NCI-H748 treated with DMSO at 0.1 percent for 48 hours (cell line): ENCODE measurements at places on chromosomes 7 and 10.

- no peak for DNase-seq
Measured at GRCh38 chr10:112434988-112435619, 11.6 kb downstream of the ZDHHC6 start.

DNA sequence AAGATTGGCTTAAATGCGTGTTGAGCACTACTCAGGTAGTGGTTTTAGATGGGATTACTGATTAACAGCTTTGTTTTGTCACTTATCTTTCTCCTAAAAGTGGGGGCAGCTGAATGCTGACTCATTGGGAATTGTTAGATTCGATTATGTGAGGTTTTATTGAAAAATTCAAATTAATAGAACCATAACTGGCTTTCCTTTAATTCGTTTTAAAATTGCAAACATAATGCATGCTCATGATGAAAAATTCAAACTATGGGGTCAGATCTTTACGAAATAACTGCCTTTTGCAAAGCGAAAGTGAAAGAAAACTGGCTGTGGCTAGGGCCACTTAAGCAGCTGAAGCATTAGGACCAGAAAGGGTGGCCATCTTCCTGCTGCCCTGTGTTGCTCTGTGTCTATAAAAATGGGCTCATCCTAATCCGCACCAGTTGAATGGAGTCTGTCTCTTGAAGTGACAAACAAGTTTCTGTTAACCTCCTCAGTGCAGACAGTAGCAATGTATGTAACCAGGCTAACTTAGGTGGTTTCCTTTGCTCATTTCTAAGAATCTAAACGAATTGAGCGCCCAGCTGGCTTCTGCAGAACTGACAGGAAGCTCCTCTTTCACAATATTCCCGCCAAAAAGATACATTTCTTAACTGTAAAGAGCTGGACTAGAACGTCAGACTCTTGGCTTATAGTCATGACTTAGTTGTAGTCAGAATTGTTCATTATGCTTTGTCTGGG is 27.8 kb downstream of the DENND10 start:
- DNase-seq: no peak

- DNase-seq: no peak
Measured at GRCh38 chr7:132899833-132900232, 182.1 kb downstream of the CHCHD3 start.

GRCh38 chr7:140594131-140594691 is 46.4 kb downstream of the DENND2A start:
- no peak for DNase-seq

- DNase-seq: peak; percentile 86
Measured at GRCh38 chr7:121322460-121322859, 6.3 kb upstream of the WNT16 start.

GRCh38 chr10:116961406-116962251 is 43.4 kb downstream of the SHTN1 start:
- DNase-seq: peak; percentile 94

DNA sequence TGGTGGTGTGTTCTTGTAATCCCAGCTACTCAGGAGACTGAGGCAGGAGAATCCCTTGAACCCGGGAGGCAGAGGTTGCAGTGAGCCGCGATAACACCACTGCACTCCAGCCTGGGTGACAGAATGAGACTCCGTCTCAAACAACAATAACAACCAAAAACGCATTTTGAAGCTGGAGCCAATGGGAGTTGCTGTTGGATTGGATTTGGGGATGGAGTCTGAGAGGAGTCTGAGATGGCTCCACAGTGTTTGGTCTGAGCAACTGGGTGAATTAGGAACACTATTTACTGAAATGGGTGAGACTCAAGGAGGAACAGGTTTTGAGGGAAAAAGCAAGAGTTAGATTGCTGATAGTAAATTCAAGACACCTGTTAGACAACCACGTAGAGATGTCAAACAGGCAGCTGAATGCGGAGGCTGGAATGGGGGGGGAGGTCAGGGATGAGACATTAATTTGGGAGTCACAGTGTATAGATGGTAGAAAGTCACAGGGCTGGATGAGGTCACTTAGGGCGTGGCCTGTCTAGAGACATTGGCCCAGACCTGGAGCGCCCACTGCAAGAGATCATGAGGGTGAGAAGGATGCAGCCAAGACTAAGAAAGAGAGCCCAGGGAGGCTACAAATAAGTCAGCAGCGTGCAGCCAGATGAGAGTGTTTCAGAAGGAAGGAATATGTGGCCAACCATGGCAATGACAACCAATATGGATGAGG is 56.4 kb downstream of the CYCS start:
- DNase-seq: no peak

DNA sequence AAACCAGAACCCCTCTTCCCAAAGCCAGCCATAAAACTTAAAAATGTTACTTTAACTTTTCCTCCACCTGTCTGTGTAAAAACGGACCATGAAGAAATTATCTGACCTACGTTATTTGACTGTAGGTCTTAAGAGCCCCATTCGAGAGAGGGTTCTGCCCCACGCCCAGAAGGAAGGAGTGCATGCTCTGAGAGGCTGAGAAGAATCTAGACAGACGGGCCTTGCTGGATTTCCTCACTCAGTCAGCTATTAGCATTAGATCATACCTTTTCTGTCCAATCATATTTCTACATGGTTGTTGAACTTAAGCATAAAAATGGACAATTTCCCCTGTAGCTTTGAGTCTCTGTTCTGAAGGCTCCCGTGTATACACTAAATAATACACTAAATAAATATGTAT is 38.1 kb upstream of the WDR11 start:
- DNase-seq: no peak

GRCh38 chr7:25069900-25070443 is 55.1 kb downstream of the CYCS start:
- peak; percentile 65 for DNase-seq

GRCh38 chr7:153457746-153458145 is 594.5 kb upstream of the DPP6 start:
- DNase-seq: peak; percentile 24

- DNase-seq: no peak
Measured at GRCh38 chr10:29343607-29344038, 54.8 kb downstream of the LYZL1 start.

DNA sequence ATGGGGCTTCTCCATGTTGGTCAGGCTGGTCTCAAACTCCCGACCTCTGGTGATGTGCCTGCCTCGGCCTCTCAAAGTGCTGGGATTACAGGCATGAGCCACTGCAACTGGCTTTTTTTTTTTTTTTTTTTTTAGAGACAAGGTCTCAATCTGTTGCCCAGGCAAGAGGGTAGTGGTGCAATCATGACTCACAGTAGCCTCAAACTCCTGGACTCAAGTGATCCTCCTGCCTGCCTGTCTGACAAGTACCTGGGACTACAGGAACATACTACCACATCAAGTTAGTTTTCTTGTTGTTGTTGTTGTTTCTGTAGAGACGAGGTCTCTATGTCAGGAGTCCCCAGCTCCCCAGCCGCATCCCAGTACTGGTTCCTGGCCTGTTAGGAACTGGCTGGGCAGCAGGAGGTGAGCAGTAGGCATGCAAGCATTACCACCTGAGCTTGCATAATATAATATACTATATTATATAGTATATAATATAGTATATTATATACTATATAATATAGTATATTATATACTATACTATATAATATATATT is 55.7 kb downstream of the TPK1 start:
- DNase-seq: no peak

GRCh38 chr7:77354484-77354883 is 61.7 kb downstream of the GSAP start:
- DNase-seq: no peak

DNA sequence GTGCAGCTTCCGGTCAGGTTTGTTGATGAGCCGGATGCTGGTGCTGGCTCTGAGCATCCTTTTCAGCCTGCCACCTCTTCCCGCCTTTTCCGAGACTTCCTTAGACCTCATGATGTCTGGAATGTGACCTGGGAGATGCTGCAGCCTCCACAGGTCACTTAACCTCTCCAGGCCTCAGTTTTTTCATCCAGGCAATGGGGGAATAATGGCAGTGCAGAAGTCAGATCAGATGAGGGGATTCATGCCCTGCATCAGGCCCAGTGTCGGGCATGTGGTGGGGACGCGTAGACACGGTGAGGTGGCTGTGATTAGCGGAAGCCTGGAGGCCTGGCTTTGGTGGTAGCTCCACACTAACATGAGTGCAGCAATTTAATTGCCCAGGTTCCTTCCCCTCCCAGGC is 24.6 kb downstream of the PFKFB3 start:
- no peak for DNase-seq

- DNase-seq: peak; percentile 61
Measured at GRCh38 chr7:12573885-12574284, 3.4 kb downstream of the SCIN start.

DNA sequence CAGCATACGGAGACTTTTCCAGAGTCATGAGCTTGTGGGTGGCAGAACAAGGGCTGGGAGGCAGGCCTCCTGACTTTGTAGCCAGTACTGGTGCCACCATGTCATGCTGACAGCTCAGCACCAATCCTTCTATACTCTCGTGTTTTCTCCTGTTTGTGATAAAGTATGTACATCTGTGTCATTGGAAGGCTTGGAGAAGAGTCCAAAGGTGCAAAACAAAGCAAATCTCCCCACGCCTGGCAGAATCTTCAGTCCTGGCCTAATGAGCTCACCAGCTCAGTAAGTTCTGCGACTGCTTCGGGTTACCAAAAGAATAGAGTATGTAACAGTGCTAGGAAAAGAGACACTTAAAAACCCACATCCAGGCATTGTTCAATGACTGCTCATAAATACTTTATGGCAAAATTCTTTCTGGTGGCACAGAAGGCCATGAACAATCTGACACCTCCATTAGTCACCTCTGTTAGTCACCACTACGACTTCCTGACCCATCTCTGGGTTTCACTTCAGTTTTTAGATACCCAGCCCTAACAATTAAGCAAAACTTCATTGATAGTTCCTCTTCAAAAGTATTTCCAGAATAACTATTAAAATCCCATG is 24.5 kb downstream of the STEAP1 start:
- no peak for DNase-seq

DNA sequence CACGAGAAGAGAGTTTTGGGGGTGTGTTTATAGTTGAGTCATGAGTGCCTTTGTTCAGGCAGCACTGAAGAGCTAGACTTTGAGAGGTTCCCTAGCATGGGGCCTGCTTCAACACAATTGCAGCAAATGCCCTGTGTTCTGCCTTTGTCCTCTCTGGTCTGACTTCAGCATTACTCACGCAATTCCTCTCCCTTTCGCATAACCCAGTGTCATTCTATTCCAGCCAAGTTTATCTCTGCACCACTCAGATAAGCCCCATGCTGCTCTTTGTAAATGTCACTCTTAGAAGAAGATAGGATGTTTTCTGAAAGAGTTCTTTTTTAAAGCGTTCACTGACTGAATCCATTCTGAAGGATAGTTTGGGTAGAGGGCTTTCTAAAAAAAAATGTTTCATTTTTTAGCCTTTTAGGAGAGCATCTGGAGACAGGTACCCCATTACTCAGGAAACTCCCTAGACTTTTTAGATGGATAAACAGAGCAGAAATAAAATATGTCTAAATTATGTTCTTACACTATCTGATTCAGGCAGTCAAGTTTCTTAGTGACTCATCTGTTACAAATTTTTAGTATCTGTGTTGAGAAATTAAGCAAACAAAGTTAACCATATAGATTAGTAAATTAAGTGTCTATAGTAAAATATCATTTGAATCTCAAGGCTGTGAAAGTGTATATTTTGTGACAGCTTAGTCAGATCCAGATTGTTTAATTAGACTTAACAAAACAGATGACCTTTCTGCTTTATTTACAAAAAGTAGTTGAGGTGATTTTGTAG is 318.5 kb downstream of the GPR158 start:
- DNase-seq: no peak

- DNase-seq: no peak
Measured at GRCh38 chr7:21867226-21867625, 78.5 kb downstream of the CDCA7L start.

DNA sequence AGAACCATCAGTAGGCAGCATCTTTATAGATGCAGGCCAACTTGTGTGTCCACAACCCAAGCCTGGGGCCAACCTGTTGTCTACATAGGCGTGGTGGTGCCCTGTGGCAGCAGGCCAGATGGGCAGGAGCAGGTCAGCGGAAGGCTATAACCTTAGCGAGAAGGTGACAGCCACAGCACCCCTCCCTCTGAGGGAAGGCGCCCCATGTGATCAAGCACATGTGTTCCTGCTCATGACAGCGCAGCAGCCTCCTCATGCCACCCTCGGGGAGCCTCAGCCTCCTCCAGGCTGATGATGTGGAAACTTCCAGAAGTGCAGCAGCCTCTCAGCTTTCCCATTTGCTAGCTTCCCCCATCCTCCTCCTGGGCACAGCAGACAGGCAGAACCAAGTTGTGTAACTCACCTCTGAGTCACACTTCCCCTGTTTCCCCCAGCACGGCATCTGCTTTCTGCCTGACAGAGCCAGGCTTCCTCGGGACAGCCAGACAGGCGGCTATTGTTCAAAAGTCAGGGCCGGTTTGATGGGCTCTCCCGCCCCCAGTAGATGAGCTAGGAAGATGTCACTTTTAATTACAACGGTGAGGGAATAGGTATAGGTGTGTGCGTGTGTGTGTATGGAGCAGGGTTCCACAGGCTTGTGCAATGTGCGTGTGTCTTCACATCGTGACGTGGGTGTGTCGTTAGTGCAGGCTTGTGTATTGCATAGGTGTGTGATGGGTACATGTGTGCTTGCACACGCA is 312.0 kb upstream of the ZMIZ1 start:
- no peak for DNase-seq

DNA sequence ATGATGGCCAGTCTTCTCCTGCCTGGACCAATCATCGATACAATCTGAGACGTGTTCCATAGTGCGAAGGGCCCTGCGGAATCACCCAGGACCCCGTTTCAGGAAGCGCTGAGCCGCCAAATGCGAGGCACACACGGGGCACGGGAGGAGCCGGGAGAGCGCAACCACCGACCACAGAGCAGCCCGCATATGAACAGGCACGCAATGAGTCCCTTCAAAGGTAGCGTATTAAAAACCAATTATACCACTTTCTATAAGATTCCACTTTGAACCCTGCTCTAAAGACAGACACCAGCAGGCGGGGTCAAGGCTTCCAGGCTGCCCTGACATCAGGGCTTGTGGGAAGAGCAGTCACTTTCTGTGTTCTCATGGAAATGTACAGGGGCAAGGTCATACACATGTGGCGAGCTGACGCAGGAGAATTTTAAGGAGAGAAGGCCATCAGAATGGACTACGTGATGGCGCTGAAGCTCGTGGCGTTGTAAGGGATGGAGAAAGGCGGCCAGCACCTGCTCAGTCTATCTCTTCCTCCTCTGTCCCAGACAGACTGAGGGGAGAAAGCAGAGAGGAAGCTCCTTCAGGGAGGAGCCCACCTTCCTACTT is 46.2 kb downstream of the AMZ1 start:
- DNase-seq: no peak

GRCh38 chr10:11886138-11886474 is 63.0 kb downstream of the PROSER2 start:
- DNase-seq: no peak

DNA sequence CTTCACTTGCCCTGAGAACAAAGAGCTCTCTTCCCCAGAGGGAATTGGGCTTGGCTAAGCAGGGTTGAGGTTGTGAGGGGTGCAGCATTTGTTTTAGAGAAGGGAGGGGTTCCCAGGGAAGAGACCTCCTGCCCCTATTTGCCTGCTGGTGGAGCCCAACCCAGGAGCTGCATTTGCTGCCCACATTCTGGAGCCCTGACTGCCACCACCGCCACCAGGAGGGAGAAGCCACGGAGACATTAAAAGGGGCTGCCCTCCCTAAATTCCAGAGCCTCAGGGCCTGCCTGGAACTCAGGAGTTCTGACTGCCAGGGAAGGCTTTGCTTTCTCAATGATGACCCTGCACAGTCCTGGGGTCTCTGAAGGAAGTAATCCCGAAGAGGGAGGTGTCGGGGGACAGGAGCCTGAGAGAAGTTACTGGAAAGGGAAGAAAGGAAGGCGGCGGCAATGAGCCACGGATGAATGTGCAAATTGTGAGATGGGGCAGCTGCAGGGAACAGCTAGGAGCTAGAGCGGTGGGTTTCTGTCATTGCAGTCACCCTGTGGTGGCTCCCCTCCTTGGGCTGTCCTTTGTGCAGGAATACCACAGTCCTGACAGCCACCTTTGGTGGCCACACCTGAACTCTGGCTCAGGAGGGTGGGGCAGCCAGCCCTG is 51.3 kb downstream of the NEURL1 start:
- DNase-seq: no peak
